ENCODE measurements at places on chromosomes 13 and 19.

- no peak for DNase-seq
These were observed 315.9 kb downstream of the ATP8A2 start for GRCh38 chr13:25687471-25688225.

GRCh38 chr13:91739751-91740150, 341.3 kb downstream of the GPC5 start:
- no peak for DNase-seq

DNA sequence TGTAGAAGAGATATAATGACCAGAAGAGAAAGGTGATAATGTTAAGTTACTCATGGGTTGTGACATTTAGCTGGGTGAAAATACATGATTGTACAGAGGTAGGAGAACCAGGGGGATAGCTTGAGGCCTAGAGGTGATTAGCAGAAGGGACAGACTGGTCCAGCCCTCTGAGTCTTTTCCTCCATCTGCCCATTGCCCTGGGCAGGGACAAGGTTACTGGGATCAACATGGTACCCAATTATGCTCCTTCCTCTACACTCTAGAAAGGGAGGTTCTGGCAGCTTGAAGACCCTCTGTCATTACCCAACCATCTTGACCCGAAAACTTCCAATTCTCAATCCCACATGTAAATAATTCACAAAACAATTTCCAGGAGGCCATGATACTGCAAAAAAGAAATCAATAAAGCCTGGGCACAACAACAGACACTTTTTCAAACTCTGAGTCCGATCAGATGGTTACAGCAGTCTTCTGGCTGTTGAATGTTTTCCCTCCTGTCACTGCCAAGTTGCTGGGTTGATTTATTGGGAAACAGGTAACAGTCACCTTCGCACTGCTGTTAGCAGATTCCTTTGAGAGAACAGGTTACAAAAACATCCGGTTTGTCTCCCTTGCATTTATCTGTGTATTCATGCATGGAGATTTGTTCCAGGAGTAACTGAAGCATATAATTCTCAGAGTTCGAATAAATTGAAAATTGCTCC, 239.1 kb upstream of the HTR2A start:
- DNase-seq, result no peak

GRCh38 chr19:3656747-3657394, 30.3 kb upstream of the CACTIN start:
- DNase-seq, result no peak

- DNase-seq, result no peak
These were observed 14.6 kb upstream of the FFAR2 start for GRCh38 chr19:35433448-35433847.

Measured in stimulated activated CD4-positive, alpha-beta T cell treated with anti-CD3 and anti-CD28 coated beads, Interleukin-12 subunit alpha, Interleukin-12 subunit beta, amount 100 ng/mL, for 48 hours (primary cell).